ENCODE measurements at places on chromosomes 7 and 10.

- DNase-seq, result no peak
Measured at GRCh38 chr10:76303682-76304316, 872.4 kb downstream of the LRMDA start.

DNA sequence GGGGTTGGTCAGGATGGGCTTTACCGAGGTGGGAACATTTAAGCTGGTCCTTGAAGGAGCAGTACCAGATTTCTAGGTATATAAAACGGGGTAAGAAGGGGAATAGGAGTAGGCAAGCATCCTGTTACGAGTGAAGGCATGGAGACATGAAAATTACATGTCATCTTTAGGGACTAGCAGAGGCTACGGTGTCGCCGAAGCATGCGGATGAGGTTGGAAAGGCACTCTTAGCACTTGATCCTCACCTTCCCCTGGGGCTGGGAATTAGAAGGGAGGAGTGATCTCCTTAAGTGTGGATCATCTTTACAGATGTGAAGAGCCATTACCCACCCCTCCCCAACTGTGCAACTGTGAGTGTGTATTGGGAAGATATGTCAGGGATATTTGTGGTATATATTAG lies 13.8 kb upstream of the ZRANB1 start:
- no peak for DNase-seq

GRCh38 chr7:46739518-46740234 lies 818.6 kb upstream of the IGFBP3 start:
- no peak for DNase-seq

GRCh38 chr10:113168584-113168983 lies 218.5 kb downstream of the TCF7L2 start:
- DNase-seq, result no peak

- peak; percentile 52 for DNase-seq
Measured at GRCh38 chr7:141654551-141654950, 47.4 kb downstream of the DENND11 start.

Measured in activated T-helper 1 cell treated with anti-CD3 and anti-CD28 coated beads, Interleukin-12 subunit alpha, Interleukin-12 subunit beta, Interleukin-2, Interleukin-4 antibody, amounts not matched to agents 30 ng/mL and 10 ng/mL and 1 ng/mL, durations not matched to agents 14 hours and 24 hours and 36 hours (primary cell).